ENCODE measurements at places on chromosomes 16 and 17.
A peak's percentile ranks its signal among the peaks of the same experiment; 100 is the strongest.

GRCh38 chr16:28140788-28141618, 70.8 kb downstream of the XPO6 start:
- peak; percentile 21 for DNase-seq

- DNase-seq: no peak
These were observed 33.1 kb upstream of the PITPNM3 start for GRCh38 chr17:6589266-6589946.

- no peak for DNase-seq
These were observed 70.7 kb downstream of the WSCD1 start for GRCh38 chr17:6140728-6141330.

DNA sequence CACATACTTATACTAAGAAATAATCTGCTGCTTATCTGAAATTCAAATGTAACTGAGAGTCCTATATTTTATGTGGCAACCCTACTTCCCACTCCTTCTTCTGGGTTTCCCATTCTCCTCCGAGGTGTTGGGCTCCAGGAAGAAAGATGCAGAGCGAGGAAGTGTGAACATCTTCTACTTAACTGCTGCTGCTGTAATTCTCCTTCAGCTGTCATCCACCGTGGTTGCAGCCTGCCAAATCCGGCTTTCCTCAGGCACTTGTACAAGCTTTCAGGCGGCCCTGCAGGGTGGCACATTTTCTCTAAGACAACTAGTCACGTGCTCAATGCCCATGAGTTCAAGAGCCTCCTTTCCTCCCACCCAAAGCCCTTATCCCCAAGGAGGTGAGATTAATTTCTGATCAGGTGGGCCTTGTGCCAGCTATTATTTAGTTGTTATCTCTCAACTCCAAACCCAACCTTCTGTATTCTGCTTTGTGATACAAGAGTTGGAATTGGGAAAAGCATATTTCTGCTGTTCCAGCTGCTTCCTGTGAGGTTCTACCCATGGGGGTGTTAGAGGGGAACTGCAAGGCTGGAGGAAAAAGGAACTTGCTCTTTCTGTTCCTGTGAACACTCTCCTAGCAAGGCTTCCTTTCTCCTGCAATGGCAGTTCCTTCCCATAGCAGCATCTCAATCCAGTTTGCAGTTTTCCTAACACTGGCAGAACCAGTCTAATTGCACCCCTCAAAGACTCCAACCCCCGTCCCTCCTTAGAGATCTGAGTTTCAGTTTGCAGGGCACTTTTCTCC, 67.6 kb upstream of the RBBP6 start:
- DNase-seq: no peak

GRCh38 chr17:44037471-44037870, 22.7 kb upstream of the TMEM101 start:
- DNase-seq: no peak

DNA sequence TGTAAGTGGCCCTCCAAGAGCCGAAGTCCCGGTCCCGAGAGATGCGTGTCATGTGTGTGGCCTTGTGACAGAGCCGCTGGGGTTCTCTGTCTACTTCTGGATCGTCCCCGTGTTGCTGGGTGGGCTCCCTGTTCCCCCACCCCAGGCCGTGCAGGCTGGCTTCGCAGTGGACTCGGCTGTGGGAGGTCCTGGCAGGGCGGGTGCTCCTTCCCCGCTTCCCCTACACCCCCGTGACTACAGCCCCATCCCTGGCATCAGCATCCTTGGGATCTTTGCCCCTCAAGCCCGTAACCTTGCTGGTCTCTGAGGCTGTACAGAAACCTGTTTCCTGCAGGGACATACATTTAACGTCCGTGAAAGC, 136.3 kb downstream of the BANP start:
- DNase-seq: no peak

- DNase-seq: no peak
These were observed 3.1 kb downstream of the HIC1 start for GRCh38 chr17:2057760-2058585.

- DNase-seq: no peak
These were observed 35.4 kb downstream of the SPAG9 start for GRCh38 chr17:51085150-51085805.

DNA sequence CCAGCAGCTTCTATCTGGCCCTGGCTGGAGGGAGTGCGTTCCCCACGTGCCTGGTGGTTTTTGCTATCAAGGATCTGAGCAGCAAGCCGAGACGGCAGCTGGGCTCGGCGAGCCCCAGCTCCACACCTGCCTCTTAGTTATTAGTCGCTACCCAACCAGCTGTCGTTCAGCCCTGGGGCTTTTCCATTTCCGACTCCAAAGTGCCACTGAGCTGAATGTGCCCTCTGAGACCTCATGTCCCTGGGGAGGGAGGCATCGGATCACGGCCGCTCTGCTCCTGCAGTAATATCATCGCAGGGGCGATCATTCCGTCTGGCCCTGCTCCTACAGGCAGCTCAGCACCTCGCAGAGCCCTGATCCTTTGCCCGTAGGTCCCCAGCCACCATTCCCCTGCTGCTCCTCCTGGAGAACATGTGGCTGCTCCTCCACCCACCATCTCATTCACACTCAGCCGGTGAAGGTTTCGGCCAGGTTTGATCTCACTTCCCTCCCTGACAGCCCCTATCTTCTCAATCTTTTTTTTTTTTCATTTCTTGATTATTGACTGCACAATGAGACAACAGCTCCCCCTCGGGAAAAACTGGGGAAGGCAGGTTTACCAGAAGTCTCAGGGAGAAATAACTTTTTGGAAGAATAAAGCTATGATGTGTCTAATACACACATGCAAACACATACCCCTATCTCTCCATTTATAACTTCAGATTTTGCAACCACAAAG, 86.7 kb downstream of the ZFHX3 start:
- DNase-seq: no peak

GRCh38 chr16:3554351-3554928, 22.8 kb downstream of the NLRC3 start:
- no peak for DNase-seq

- DNase-seq: no peak
These were observed 60.6 kb downstream of the C16orf82 start for GRCh38 chr16:27127308-27127707.

- no peak for DNase-seq
These were observed 108.3 kb downstream of the ZNF423 start for GRCh38 chr16:49747654-49748053.

All from stimulated activated CD8-positive, alpha-beta memory T cell treated with anti-CD3 and anti-CD28 coated beads, Interleukin-15, amount 100 ng/mL, for 4 hours (primary cell).